Ovary (tissue), 10 donors: ENCODE measurements at places on chromosomes 12 and 14.

GRCh38 chr14:32205984-32206383, 2.9 kb upstream of the RNU6-8 start:
- DNase-seq: no peak

GRCh38 chr12:51393676-51394545, 2.7 kb upstream of the GALNT6 start:
- no peak for DNase-seq

GRCh38 chr14:88611878-88612277, 49.0 kb downstream of the ZC3H14 start:
- no peak for DNase-seq

GRCh38 chr12:108525681-108526080, 10.6 kb downstream of the FICD start:
- DNase-seq: no peak

- no peak for DNase-seq
These were observed 146.7 kb upstream of the USP15 start for GRCh38 chr12:62113366-62114011.

GRCh38 chr12:76964784-76965571, 86.2 kb upstream of the CSRP2 start:
- DNase-seq: no peak

- DNase-seq: no peak
These were observed 7.2 kb downstream of the DTD2 start for GRCh38 chr14:31449971-31450610.
